ENCODE measurements at places on chromosomes 13 and 19.

DNA sequence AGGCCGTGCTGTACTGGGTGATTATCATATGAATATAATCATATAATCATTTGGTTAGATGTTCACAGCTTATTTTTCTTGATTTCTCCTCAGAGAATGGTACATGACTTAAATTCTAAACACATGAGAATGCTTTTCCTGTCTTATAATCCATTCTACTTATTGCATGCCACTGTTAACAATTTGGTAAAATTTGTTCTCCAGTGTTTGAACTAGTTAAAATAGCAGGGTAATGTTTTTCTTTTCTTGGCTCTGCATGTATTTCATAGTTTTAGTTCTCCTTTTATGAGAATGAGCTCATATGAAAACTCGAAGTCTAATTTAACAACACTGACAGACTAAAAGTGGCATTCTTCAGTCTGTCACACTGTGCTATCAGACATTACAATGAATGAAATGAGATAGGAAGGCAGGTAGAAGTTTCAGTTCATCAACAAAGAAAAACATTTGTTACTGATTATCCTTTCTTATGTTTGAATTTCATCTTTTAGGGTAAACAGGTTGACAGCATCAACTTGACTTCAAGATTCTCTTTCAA lies 10.2 kb downstream of the SPRYD7 start:
- DNase-seq, result no peak

GRCh38 chr13:41054212-41054877 lies 7.0 kb upstream of the WBP4 start:
- DNase-seq, result peak; percentile 29

DNA sequence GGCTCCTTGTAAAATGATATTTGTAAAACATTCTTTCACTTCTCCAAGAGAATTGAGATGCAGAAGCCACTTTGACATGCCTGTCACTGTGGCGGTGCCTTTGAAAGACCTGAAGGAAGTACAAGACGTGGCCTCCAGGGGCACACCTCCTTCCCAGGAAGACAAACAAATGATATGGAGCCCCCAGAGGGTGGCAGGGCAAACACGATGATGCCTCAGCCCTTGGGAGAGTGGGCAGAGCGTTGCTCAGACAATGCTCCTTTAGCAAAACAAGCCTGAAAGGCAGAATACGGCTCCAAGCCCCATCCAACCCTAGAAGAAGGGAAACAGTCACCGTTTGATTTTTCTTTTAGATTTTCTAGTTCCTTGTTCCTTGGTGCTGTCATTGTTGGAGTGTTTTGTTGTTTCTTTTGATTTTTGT lies 9.2 kb upstream of the ATP12A start:
- DNase-seq, result peak; percentile 52

- DNase-seq, result no peak
Measured at GRCh38 chr19:13538601-13539253, 32.4 kb upstream of the CACNA1A start.

DNA sequence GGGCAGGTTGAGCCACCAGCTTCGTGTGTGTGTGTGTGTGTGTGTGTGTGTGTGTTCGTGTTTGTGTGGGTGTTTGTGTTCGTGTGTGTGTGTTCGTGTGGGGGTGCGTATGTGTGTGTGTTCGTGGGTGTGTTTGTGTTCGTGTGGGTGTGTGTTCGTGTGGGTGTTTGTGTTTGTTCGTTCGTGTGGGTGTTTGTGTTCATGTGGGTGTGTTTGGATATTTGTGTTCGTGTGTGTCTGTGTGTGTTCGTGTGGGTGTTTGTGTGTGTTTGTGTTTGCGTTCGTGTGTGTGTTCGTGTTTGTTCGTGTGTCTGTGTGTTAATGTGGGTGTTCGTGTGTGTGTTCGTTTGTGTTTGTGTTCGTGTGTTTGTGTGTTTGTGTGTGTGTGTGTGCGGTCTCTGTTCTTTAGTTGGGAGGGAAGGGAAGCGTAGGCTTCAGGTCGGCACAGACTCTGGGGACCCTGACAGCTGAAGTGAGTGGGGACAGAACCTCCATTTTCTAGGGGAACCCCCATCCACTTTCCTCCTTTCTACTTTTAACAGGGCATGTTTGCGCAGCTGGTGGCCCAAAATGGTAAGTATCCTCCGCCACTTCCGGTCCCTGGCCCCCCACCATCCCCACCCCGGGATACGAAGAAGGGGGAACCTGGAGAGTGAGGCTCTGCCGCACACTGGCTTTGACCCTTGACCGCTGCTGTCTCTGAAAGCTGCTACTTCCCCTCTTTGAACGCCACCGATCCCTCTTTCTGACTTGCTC lies 1.6 kb downstream of the TNFSF9 start:
- DNase-seq, result no peak

GRCh38 chr13:36673838-36674326 lies at the start of gene SERTM1:
SERTM1 (plus strand) TSS chr13:36674020; CDS start chr13:36695079, 21,059 bp downstream.
- no peak for DNase-seq

DNA sequence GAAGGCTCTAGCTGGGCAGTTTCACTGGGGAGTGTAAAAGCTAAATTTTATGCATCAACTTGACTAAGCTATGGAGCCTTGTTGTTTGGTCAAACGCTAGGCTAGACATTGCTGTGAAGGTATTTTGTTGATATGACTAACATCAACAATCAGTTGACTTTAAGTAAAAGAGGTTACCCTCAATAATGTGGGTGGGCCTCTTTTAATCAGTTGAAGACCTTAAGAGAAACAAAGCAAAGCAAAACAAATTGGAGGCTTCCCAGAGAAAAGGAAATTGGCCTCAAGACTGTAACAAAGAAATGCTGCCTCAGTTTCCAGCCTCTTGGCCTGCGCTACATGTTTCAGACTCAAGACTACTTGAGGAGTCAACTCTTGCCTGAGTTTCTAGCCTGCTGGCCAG lies 50.0 kb upstream of the TSC22D1 start:
- DNase-seq, result no peak

GRCh38 chr19:4319067-4319718 lies 14.8 kb downstream of the FSD1 start:
- no peak for DNase-seq

DNA sequence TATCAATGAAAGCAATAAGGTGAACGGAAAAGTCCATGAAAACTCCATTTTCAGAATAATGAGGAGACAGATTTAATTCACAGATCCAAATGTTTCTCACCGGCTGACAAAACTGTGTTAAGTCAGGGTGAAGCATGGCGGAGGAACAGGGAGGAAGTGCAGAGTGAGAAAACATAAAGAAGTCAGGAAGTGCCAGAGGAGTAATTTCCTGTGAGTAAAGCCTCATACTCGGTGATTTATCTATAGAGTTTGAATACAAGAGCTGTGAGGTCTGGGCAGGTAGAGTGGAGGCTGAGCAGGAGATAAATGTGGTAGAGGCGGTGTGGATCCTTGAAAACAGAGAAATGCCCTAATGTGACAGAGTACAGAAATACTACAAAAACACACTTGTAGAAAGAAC lies 11.4 kb downstream of the CARD8 start:
- DNase-seq, result no peak

- no peak for DNase-seq
Measured at GRCh38 chr13:64311112-64311511, 2895.5 kb upstream of the PCDH20 start.

- DNase-seq, result no peak
Measured at GRCh38 chr19:44722131-44723121, 23.5 kb downstream of the CEACAM16 start.

GRCh38 chr19:50414864-50415660 lies 3.7 kb upstream of the SPIB start:
- DNase-seq, result peak; percentile 85

GRCh38 chr13:75749407-75749806 lies 113.3 kb downstream of the LMO7 start:
- peak; percentile 37 for DNase-seq

DNA sequence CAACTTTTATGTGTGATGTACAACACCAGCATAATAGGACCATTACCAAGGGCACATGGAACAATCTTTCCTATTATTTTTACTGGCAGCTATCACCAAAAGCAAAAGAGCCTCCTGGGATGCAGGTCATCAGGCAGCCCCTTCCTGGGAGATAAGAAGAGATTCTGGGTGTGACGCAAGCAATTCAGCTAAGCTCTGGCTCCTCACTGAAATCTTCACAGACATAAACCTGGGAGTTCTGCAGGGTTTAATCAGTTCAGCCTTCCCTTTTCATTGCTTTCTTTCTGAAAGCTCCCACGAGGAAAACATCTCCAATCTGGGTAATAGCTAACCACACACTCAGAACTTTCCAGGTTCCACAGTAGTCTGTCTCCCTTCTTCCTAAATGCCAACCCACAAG lies 341.1 kb downstream of the ENOX1 start:
- no peak for DNase-seq

DNA sequence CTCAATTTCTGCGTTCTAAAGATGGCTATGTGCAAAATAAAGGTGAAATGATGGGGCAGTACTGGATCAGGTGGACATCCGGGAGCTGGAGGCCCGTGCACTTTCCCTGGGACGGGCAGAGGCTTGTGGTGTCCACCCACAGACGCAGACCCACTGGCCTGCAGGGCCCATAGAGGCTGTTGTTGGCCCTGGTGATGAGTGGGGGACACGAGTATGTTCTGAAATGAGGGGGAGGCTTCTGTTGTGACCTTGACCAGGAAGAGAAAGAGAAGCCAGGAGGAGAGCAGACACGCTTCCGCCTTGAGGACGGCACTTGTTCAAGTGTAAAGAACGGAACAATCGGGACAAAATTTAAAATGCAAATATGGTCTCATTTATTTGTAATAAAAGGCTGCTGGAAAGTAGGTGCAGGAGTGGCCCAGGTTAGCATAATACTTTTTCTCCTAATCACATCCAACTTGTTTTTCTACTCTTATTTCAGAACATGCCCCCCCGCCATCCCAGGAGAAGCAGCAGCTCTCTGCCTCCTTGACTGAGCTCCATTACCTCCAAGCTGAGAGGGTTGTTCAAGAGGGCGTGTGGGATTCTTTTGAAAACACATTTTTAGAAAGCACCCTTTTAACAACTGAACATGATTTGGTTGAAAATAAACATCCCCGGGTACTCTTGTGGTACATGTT lies 27.1 kb downstream of the ATP11A start:
- DNase-seq, result no peak

GRCh38 chr13:100559886-100560285 lies 28.7 kb downstream of the GGACT start:
- DNase-seq, result no peak

DNA sequence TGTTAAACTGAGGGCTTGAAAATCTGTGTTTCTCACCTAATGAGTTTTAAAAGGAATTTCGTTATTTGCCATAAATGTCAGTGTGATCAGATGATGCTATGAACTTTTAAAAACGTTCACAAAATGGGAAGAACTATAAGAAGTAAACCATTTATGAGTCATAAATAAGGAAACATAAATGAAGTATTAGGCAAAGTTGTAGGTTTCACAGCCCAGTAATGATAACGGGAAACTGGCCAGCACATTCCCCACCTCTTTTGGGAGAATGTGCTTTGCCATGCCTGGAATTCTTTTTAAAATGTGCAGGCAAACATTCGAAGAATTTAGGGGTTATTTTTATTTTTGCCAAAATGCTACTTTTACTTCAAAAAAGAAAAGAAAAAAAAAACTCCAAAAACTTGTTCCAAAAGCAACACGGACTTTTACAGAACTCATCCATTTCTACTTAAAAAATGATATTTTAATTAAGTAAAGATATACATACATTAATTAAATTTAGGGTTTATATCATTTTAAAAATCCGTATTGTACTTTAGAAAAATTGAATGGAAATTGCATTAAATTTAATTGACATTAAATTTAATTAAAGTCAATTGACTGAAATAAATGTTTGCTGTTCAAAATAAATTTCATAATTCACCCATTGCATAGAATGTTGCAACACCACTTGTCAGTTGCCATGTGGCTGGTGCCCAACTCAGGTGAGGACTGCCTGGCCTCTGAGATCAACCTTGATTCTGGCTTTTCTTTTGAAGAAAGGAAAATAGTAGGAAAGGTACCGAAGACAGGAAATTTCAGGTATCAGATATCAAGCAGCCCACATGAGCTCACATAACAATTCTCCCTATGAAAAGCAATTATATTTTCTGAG lies 1198.5 kb downstream of the EFNB2 start:
- peak; percentile 31 for DNase-seq

- DNase-seq, result no peak
Measured at GRCh38 chr19:7408251-7408650, 59.5 kb downstream of the ARHGEF18 start.

DNA sequence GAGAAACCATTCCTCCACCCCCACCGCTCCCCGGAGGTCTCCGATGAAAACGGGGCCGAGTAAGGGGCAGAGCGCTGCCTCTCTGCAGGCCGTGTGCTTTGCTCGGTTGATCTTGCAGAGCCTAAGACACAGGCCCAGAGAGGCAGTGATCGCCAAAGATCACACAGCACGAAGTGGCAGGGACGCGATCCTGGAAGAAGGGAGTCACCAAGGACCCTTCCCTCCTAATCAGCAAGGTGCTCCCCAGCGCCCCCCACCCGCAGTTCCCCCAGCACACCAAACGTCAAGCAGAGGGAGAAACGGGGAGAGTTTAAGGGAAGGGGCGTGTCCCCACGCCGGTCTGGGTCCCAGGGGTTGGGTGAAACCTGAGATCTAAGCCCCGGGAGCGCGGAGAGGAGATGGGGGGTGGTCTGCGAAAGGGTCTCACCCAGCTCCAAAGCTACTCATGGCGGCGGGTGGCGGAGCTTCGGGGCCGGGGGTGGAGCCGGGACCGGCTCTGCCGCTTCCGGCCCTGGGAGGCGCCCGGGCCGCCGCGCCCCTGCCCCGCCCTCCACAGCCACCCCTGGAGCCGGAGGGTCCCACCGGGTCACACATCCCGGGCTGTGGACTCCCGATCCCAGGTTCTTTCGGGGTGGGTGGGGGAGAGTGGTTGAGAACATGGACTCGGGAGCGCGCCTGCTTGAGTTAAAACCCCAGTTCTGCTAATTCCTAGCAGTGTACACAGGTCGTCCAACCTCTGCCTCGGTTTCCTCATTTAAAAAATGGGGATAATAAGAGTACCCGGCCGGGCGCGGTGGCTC lies at the start of gene EML2:
Gene EML2, minus strand, starts transcription at position 468 of the 800 bp plus-strand sequence. Its CDS starts 21 bp downstream, at position 447.
- peak; percentile 53 for DNase-seq

GRCh38 chr13:40352802-40353562 lies 313.5 kb downstream of the FOXO1 start:
- DNase-seq, result no peak

- DNase-seq, result no peak
Measured at GRCh38 chr13:99028890-99029289, 51.0 kb upstream of the DOCK9 start.

- DNase-seq, result no peak
Measured at GRCh38 chr19:19651076-19651475, 7.6 kb upstream of the GMIP start.

DNA sequence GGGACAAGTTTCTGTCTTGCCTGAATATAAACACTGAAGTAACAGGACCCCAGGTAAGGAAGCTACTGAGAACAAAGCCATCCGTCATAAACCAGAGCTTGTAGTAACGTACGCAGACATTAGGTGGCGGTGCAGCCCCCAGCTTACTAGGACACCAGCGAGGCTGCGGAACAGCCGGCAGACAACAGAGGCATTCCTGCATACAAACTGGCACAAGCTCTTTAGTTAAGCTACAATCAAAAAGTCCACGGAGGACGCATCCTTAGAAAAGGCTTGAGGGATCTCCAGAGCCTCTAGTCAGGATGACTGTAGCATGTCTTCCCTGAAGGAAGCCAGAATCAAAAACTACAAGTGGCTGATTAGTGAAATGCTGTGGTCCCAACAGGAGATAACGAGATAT lies 26.2 kb downstream of the ZNF160 start:
- DNase-seq, result peak; percentile 33

All from AG08395 (cell line).